CD4-positive, alpha-beta T cell treated with Interleukin-12 subunit alpha and Interleukin-12 subunit beta, for 1 hour (primary cell): ENCODE measurements at places on chromosomes 2 and 18.
A peak's percentile ranks its signal among the peaks of the same experiment; 100 is the strongest.

DNA sequence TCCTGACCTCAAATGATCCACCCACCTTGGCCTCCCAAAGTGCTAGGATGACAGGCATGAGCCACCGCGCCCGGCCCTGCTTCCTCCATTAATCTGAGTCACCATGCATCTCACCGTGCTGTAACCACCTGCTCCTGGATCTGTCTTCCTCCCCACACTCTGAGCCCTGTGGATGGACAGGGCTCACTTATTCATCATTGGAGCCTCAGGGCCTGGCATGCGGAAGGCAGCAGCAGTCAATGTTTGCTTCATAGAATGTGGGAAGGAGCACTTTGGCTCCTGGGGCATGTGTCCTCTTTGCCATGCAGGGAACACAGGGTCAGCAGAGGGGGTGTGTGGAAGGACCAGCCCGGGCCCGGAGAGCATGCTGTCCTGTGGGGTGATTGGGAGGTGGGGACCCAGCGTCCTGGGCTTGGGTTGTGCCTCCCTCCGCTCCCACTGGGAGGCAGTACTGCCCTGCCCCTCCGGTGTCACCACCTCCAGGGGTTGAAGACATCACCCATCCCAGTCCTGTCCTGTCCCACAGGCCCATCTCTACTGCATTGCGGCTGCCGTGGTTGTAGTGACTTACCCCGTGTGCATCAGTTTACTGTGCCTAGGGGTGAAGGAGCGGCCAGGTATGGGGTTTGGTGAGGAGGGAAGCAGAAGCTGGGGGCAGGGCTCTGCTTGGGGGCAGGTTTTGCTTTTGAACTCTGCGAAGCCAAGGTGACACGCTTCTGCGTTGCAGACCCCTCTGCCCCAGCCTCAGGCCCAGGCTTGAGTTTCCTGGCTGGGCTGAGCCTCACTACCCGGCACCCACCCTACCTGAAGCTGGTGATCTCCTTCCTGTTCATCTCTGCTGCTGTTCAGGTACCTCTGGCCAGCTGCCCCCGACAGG, 11.5 kb downstream of the MFSD2B start:
- peak; percentile 12 for DNase-seq

GRCh38 chr2:70381821-70382220, 80.0 kb upstream of the FAM136A start:
- no peak for DNase-seq

- DNase-seq: no peak
Measured at GRCh38 chr2:220104871-220105351, 477.5 kb downstream of the SLC4A3 start.

DNA sequence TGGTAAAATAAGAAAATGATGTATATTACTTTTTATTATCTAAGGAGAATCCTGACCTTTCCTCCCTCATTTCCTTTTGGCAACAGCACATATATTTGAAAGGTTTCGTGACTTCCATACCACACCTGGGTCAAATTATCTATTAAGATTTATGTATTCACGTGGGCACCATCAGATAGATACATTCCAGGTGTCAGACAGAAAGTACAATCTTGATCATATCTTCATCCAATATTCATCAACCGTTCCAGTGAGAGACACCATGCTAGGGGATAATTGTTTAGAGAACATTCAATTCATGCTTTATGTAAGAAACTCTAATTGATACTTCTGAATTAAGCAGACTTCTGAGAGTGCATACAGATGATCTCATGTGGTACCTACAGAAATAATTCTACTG, 73.7 kb downstream of the SCN9A start:
- DNase-seq: no peak

DNA sequence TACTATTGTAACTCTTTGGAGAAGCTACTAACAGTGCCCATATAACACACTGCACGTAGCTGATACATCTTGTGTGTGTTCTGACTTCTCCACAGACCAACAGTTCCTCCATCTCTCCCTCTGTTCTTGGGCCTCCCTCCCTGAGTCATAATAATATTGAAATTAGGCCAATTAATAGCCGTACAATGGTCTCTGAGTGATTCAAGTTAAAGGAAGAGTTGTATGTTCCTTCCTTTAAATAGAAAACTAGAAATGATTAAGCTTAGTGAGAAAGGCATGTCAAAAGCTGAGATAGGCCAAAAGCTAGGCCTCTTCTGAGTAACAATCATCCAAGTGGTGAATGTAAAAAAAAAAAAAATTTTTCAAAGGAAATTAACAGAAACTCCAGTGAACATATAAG, 828.4 kb upstream of the CHAC2 start:
- DNase-seq: no peak

DNA sequence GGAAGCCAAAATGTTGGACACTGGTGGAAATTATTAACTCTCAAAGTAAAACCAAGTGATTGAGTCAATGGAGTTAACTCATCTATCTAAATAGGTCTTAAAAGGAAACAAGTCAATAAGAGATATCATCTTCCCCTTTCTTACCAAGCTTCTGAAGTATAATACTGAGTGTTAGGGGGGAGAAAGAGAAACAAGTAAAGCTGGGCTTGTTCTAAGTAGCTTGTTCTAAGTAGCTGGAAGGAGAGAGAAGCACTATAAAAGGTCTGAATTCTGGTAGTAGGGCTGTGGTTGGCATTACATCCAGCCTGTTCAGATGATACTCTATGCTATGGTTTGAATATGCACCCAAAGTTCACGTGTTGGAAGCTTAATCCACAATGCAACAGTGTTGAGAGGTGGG, 26.8 kb downstream of the YES1 start:
- no peak for DNase-seq

- no peak for DNase-seq
Measured at GRCh38 chr2:215994911-215995310, 18.4 kb downstream of the MREG start.

GRCh38 chr2:103327966-103328365, 566.1 kb downstream of the TMEM182 start:
- no peak for DNase-seq

- DNase-seq: peak; percentile 30
Measured at GRCh38 chr2:64652231-64653108, 1.2 kb downstream of the SERTAD2 start.

- no peak for DNase-seq
Measured at GRCh38 chr2:178860551-178860950, 53.3 kb upstream of the TTN start.

GRCh38 chr18:56390626-56391025, 247.8 kb downstream of the TXNL1 start:
- DNase-seq: no peak

GRCh38 chr18:48694295-48694694, 155.5 kb downstream of the CTIF start:
- DNase-seq: no peak

DNA sequence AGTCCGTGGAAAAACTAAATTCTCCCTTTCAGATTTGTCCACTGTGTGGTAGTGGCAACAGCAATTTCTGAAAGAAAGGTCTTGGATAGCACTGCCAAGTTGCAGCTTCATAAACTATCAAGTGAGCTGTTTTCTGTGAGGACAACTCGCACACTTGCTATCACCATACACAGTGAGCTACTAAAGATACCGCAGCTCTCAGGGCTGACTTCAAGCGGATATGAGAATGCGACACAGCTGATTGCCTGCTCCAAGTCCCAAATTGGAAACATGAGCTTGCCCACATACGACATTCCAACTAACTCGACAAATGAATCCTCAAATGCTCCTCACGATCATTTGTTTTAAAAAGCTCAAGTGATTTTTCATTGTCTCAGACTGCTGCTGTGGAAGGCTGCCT, 46.2 kb downstream of the E2F6 start:
- no peak for DNase-seq

- DNase-seq: no peak
Measured at GRCh38 chr2:241852116-241852980, 6.3 kb downstream of the PDCD1 start.

DNA sequence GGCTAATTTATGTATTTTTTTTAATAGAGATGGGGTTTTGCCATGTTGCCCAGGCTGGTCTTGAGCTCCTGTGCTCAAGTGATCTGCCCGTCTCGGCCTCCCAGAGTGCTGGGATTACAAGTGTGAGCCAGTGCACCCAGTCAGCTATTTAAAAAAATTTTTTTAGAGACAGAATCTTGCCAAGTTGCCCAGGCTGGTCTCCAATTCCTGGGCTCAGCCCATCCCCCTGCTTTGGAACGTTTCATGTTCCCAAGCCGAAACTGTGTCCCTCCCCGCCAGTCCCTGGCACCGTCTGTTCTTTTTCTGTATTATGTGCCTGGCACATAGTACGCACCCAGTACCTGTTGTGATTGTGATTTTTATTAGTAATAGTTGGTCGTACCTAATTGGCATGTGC, 63.1 kb upstream of the MGAT5 start:
- DNase-seq: no peak

GRCh38 chr18:49747876-49748275, 65.5 kb downstream of the ACAA2 start:
- no peak for DNase-seq

- no peak for DNase-seq
Measured at GRCh38 chr18:44298566-44298965, 382.1 kb upstream of the SETBP1 start.

GRCh38 chr2:146366276-146366675, 1478.6 kb upstream of the ACVR2A start:
- DNase-seq: no peak

DNA sequence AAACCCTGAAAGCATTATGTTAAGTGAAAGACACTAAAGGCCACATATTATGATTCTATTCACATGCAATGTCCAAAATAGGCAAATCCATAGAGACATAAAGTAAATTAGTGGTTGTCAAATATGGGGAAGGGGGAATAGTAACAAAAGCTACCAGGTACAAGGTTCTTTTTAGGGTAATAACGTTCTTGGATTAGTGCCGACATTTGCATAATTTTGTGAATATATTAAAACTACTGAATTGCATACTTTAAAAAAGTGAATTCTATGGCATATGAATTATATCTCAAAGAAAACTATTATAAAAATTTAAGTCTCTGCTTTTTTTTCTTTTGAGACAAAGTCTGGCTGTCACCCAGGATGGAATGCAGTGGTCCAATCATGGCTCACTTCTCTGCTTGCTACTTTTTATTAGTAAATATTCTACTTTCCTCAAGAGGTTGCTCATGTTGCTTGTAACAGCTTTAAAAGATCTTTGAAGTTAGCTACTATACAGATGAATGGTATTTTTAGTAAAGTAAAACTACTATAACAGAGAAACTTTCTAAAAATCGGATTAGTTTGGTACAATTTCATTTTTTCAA, 2.5 kb downstream of the SESTD1 start:
- DNase-seq: no peak

DNA sequence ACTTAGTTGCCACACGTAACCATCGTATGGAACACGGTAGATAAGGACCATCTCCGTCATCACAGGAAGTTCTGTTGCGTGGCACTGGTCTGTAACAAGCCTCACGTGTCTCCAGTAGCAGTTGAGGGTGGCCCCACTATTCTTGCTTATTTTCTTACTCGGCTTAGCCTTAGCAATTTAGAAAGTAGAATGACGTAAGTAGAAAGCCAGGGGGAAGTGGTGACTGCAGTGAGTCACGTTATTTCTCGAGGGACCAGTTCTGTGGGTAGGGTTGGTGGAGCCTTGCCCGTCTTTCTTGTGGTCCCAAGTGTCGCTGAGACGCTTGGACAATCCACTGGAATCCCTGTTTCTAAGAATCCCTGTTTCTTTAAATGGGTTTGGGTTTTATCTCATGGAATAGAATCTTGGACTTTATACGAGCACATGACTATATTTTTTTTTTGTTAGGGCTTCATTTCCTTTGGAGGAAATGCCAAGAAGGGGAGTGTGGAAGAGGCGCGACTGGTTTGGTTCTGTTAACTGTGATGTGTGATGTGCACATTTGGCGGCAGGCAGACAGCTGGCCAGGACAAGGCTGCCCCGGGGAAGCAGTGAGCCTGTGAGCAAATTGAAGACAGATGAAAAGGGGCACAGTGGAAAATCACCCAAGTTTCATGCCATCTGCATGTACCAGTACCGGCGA, 96.2 kb downstream of the CABLES1 start:
- DNase-seq: peak; percentile 81

DNA sequence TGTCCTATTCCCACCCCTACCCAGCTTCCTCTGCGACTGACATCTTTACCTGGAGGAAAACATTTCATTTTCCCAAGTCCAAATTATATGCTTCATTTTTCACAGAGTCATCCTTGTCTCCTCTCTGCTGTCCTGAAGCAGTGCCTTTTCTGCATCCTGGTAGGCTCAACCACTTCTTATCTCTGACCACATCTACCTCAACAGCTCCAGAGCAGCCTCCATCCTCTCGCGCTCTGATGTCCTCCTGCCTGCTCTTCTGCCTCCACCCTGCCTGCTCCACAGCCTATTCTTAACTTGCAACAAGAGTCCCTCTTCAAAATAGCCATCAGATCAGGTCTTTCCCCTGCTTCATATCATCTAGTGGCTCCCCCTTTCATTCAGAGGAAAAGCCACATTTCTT, 457.1 kb downstream of the PARD3B start:
- peak; percentile 26 for DNase-seq

GRCh38 chr2:75067506-75067905, 109.1 kb downstream of the POLE4 start:
- DNase-seq: no peak

DNA sequence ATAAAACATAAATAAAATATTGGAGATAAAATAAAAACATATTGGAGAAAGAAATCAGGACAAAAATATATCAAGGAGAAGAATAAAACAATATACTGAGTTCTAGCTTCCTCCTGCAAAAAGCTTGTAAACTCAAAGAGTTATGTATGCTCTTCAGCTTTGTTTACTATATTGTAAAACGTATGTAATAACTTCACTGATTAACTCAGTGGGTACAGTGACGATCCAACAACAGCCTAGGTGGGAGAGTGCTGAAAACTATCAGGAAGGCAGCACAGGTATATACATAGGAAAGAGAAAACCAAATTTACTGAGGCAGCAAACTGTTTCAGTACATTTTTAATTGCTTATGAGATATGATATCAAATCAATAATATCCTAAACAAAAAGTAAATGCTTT, 8.3 kb downstream of the DSC2 start:
- DNase-seq: no peak

- no peak for DNase-seq
Measured at GRCh38 chr2:48247206-48247605, 282.7 kb upstream of the STON1 start.

GRCh38 chr18:51865538-51865937, 474.5 kb upstream of the DCC start:
- no peak for DNase-seq

DNA sequence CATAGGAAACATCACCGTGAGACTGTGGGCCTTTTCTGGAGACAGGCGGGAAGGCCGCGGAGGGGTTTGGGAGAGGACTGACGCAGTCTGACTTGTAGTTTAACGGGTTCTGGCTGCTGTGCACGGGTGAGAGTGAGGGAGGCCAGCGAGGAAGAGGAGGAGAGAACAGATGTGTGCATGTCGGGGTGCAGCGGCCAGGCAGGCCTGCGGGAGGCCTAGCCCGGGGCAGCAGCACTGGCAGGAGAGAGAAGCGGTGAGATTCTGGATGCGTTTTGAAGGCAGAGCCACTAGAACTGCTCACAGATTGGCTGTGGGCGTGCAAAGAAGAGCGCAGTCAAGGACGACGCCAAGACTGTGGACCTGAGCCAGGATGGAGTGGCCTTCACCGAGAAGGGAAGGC, 53.9 kb downstream of the PTGR3 start:
- no peak for DNase-seq

GRCh38 chr18:35030277-35030989, 10.8 kb upstream of the MAPRE2 start:
- peak; percentile 56 for DNase-seq
